Stimulated activated CD4-positive, alpha-beta T cell treated with anti-CD3 and anti-CD28 coated beads, TNF-alpha, amount 100 ng/mL, for 1 hour (primary cell): ENCODE measurements at places on chromosomes 5 and 9.

- DNase-seq: no peak
Measured at GRCh38 chr5:125142458-125142857, 396.0 kb upstream of the ZNF608 start.

DNA sequence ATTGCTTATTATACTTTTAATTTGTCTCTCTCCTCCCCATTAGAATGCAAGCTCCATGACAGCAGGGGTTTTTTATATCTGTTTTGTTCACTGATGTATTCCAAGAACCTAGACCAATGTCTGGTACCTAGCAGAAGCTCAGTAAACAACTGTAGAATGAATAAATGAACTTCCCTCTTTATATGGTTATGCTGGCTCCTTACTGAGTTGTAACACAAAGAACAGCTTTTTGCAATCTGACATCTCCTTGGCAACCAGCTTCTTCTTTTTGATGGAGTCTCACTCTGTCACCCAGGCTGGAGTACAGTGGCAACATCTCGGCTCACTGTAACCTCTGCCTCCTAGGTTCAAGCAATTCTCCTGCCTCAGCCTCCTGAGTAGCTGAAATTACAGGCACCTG, 13.6 kb downstream of the TRMO start:
- no peak for DNase-seq

DNA sequence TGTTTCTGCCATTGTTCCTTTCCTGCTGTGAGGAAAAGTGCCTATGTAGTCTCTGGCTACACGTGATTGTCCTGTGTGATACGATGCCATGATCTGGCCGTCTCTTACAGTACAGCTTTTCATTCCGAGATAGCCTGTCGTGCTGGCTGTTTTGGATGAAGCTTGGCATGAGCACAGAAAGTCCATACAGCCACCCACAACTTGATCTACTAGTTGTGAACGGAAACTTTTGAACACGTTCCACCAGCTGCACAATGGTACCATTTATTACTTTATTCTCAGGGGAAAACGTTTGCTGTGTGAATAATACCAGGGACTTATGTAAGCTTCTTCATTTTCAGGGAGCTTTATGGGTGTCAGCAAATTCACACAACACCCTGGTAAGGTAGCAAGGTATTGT, 217.6 kb upstream of the ANKRD55 start:
- DNase-seq: no peak

DNA sequence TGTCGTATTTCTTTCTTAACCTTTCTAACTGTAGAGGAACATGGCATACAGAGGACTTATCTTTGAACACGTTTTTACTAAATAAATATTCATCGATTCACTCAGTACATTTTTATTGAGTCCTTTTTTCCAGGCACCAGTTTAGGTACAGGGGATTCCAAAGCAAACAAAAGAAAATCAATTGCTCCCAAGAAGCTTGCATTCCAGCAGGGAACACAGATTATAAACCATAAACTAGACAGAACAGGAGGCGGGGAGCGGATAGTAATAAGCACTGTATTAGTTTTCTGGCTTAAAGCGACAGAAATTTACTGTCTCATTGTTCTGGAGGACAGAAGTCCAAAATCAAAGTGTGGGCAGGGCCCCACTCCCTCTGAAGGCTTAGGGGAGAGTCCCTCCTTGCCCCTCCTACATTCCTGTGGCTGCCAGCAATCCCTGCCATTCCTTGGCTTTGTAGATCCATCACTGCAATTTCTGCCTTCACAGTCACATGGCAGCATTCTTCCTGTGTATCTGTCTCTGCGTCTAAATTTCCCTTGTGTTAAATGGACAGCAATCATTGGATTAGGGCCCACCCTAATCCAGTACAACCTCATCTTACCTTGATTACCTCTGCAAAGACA, 115.5 kb downstream of the COL23A1 start:
- no peak for DNase-seq

- DNase-seq: no peak
Measured at GRCh38 chr5:2913281-2913680, 161.8 kb upstream of the IRX2 start.

- DNase-seq: no peak
Measured at GRCh38 chr9:109704546-109704945, 75.5 kb upstream of the PALM2AKAP2 start.

DNA sequence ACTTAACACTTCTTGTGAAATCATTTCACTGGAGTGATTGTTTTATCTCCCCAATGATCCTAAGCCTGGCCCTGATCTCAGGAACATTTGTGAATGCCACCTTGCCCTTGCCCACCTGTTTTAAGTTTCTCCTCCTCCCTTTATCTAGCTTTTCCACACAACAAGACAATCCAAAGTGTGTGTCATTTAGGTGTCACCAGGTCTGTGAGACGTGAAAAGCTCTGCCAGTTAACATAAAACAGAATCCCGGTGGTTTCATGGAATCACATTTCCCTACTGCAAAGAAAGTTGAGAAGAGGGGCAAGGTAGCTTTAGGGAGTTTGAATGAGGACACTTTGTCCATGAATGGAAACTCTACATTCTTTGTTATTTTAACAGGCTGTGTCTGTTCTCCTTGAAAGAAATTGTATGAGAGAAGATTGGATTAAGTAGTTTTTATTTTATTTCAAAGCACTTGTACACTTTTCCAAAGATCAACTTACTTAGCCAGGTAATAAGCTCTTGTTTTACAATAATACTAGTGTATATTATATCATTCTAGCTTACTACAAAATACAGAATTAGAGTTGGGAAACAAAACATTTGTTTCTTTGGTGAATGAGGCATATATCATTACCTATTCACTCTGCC, 239.0 kb downstream of the ISL1 start:
- DNase-seq: no peak

DNA sequence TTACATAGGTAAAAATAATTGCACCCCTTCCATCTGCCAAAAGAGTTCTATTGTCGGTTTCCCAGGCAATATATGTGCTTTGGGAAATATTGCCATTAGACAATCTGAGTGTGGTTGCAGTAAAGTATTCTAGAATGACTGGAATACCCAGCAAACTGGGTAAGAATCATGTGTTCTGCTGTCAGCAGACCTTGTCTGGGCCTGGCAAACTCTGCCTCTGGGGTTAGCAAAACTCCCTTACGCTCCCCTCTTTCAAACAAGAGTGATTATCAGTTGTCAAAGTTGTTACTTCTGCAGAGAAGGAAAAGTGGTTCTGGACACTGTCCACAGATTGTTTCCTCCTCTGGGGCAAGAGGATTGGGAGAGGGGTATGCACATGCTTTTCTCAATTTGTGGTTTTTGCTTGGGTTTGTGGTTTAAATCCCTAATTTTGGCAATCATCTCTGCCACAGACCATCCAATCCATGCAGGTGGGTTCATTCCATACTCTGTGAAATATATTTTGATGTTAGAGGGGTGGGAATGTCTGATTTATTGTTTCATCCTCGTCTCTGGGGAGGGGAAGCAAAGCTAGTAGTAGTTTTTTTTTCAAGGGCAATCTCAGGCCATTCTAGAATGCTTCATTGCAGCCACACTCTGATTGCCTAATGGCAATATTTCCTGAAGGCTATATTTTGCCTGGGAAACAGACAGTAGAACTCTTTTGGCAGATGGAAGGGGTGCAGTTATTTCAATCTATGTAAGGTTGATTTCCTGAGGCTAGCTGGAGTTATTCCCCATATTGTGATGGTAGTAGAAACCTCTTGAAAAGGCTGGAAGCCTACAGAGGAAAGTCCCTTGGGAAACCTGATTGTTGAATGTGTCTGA, 24.0 kb upstream of the TNFSF15 start:
- no peak for DNase-seq

GRCh38 chr5:171578829-171579491, 159.5 kb downstream of the FGF18 start:
- DNase-seq: no peak

DNA sequence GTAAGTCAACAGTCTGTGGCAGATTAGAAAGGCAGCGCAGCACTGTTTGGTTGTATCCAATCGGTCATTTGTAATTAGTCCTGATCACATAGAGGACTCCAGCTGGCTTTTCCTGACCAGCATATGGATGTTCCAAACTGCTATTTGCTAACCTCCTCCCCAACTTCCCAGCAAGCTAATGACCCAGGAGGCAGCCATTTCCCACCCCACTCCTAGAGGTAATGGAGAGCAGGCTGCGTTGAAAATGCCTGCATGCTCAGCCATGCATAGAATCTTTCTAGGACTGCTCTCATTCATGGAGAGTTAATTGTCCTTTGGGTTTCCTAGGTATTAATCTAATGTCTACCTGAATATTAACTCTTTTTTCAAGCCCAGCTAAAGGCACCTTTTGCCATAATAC, 850.6 kb upstream of the WWC1 start:
- no peak for DNase-seq

DNA sequence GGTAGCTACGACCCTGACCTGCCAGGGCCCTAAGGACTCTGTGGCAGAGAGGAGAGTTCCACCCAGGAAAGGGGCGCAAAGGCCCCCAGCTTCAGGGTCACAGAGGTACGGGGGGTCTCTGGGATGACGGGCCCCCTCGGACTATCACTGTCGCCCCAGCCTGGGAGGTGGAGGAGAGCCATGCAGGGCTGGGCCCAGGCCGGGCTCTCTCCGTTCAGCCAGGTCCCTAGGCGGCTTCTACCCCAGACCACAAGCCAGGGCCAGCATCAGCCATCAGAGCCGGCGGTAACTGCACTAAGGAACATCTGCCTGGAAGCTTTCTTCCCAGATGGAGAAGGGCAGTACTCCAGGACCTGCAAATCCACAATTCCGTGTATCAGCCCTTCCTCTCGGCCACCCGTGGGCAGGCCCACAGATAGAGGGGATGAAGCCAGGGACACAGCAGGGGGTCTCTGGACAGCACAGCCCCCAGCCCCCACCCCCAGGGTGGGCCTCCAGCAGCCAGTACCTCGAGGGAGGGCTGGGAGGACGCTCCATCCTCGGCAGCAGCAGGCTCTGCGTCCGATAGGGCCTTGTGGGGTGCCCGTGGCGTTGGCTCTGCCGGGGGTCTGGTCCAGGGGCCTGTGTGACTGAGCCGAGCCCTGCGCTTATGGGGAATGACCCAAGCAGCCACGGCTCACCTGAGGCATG, 38.4 kb downstream of the NACC2 start:
- DNase-seq: no peak

GRCh38 chr9:126366366-126367011, 39.9 kb downstream of the MVB12B start:
- no peak for DNase-seq

- no peak for DNase-seq
Measured at GRCh38 chr5:177405805-177406204, 3.6 kb downstream of the F12 start.

DNA sequence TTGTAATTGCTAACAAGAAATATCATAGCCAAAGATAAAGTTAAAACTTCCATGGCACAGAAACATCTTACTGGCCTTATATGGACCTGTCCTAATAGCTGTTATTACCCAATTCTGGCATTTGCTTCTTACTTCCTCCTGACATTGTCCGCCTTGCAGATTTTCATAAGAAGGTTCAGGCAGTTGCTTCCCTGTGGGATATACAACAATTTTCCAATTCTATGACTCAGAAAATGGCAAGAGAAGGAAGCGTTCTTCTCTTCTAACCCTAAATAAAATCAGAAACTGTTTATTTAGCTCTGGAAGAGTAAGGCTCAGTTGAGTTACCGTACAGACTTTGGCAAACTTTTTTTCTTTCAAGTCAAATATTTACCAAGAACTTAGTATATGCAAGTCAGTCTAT, 1.7 kb downstream of the PRKAA1 start:
- no peak for DNase-seq

DNA sequence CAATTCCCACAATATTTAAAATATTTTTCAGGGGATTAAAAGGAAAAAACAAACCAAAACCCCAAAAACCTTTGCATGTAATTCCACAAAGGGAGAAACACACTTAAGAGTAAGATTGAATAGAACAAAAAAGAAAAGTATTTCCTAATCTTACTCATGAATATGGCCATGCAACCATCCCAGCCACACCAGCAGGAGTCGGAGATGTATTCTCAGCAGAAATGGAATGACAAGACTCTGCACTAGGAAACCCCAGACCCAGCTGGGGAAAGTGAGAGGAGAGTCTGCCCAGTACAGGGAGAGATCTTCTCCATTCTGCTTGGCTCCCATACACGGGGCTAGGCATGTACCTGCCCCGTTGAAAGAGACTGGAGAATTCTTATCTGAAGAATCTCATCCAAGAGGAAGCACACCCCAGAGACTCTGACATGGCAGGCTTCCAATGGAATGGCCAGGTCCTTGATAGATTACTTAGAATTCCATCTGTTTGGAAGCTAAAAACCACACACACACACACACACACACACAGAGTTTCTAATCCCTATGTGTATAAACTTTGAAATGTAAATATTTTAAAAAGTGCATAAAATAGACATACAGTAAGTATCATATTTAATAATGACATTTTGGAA, 118.8 kb downstream of the GADD45G start:
- no peak for DNase-seq

GRCh38 chr9:4108754-4109465, 191.0 kb downstream of the GLIS3 start:
- DNase-seq: no peak

- peak; percentile 63 for DNase-seq
Measured at GRCh38 chr9:114718801-114719221, 36.8 kb upstream of the TEX48 start.

GRCh38 chr5:90557871-90558270, 726 bp upstream of the ADGRV1 start:
- DNase-seq: no peak

DNA sequence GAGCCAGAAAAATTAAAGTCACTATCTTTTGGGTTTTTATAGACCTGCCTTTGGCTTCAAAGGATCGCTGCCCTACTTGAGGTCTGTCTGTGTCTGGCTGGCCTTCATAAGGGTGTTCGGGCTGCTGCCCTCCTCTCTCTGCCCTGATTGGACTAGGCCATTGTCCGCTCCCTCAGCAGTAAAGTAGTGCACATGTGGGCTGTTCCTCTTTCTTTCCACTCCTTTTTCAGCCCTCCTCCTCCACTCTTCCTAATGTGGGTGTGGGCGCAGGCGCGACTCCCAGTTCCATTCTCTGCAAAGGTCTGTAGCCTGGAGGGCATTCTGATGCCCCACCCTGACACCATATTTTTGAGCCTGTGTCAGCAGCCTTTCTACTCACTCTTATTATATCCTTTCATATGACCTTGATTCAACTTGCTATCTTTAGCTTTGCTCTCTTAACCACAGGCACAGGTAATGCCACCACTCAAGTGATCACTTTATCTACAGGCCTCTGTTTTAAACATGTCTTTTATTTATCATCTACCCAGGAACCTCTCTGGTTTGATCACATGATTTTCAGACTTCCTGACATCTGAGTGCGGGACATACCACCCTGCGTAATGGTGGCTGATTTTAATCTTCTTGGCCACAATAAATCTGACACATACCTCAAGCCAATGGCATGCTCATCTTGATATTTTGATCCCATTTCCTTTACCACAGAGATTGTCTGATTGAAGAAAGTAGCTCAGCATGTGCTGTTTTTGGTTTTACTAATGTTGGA, 144.5 kb downstream of the AOPEP start:
- no peak for DNase-seq

- no peak for DNase-seq
Measured at GRCh38 chr5:124941051-124942049, 194.9 kb upstream of the ZNF608 start.

GRCh38 chr9:129494113-129494789, 126.7 kb downstream of the C9orf50 start:
- no peak for DNase-seq
